ENCODE measurements at places on chromosomes 2 and 18.

DNA sequence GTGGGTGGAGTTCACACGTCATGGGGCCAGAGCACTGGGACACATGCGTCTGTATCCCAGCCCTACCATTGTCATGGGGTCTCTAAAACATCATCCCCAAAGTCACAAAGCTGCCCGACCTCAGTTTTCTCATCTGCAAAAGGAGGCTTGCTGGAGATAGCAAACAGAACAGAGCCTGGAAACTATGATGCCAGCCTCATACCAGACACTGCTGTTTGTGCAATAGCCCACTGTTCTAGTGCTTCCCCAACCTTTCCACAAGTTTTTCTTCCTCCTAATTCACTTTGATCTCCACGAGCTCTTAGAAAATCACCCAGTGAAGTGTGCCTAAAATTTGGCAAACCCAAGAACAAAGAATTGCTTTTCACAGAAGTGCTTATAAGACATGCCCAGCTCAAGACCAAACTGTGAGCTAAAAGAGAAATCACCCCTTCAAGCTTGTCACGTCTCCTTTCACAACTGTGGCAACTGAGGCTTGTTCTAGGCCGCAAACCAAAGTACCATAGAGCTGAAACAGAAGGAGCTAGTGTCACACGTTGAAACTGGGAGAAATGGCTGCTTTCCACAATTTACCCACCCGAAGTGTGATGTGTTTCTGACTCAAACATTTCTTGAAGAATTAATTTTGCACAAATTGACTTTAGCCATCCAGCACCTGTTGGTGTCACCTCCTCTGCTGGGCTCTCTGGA, 162.7 kb upstream of the ID2 start:
- no peak for DNase-seq

DNA sequence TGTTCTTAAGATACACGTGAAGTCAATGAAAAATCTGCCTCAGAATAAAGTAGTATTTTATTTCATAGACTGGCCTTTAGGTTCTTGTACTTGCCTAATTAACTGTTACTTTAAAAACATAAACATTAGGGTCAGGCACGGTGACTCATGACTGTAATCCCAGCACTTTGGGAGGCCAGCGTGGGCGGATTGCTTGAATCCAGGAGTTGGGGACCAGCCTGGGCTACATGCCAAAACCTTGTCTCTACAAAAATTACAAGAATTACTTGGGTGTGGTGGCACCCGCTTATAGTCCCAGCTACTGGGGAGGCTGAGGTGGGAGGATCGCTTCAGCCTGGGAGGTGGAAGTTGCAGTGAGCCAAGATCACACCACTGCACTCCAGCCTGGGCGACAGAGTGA, 16.0 kb upstream of the SNORC start:
- no peak for DNase-seq

GRCh38 chr2:8126783-8127182, 555.1 kb upstream of the ID2 start:
- no peak for DNase-seq

DNA sequence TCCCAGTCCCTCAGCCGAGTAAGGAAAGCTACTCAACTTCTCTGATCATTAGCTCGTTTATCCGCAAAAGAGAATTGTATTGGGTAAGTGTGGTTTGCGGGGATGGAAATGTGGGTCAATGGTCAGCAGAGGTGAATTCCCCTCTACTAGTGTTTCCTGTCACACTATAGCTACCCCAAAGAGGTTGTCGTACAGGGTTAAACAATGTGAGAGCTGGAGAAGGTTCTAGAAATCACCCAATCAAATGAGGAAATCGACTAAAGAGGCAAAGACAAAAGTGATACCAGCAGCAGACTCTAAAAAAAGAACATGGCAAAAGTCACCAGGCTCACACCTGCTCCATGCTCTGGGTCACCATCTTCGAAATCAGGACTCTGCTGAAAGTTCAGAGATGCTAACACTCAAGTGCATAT, 144.7 kb upstream of the ITGA4 start:
- DNase-seq: no peak

DNA sequence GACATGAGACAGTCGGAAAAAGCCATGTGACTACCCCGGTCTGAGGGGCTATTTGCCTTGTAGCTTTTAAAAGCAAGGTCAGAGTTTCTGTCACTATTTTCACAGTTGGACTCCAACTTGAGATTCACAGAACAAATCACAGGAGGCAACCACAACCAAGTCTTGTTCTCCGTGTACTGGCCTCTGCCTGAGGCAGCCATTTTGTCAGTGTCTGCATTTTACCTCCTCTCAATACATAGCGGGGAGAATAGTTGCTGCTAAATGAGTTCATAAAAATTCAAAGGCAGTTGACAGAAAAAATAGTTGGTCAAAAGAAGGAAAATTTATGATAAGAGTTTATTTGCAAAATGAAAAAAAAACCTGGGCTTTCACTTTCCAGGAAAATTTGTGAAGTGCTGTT, 501.4 kb downstream of the CCDC85A start:
- DNase-seq: no peak

- no peak for DNase-seq
Measured at GRCh38 chr2:175871331-175872004, 130.6 kb downstream of the LNPK start.

DNA sequence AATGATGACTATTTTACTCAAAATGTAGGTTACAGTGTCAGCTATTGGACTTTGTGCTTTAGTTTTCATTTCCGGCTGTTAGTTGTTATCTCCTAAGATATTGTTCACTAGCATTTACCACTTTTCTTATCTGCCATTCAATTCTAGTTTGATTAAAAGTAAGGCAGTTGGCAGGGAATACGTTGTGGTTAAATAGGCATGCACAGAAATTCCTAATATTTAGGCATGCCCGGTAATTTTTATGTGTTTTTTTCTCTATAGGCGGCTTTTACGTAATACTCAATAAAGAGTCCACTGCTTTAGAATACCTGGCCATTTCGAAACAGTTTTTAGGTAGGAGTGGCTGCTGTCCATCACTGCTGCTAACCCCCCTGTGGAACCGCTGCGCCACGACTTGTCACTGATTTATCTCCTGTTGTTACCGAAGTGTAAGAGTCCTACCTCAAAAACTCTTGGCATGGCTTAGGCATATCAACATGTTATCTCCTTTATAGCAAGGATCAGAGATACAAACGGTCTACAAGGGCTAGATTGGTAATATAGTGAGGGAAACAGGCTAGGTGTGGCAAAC, 39.5 kb downstream of the BABAM2 start:
- no peak for DNase-seq
